ENCODE measurements at places on chromosomes 13 and 19. TPM values are rescaled to one million over a fixed set of nuclear protein-coding genes. Genes with fewer than 3 reads are reported as not detected.

Gene CHST8
- total RNA-seq, result 0.46 TPM

Gene CYP2B6
- not detected for total RNA-seq

Gene RNF113B
- total RNA-seq, result not detected

Gene RNF225
- total RNA-seq, result not detected

Gene PRSS57
- not detected for total RNA-seq

Gene PTGER1
- not detected for total RNA-seq

Gene ZNF726
- not detected for total RNA-seq

Gene ZNF440
- total RNA-seq, result 5.5 TPM

Gene PLIN4
- total RNA-seq, result 193 TPM

Gene ZNF415
- total RNA-seq, result 3.8 TPM

Gene ZNF441
- 2.3 TPM for total RNA-seq

Gene SMIM44
- total RNA-seq, result not detected

Gene SLC25A41
- 0.42 TPM for total RNA-seq

Gene AMER2
- total RNA-seq, result 0.87 TPM

Gene ATP8B3
- 0.09 TPM for total RNA-seq

Gene ANGPTL4
- total RNA-seq, result 44.2 TPM

Gene SYNGR4
- total RNA-seq, result not detected

Gene ZNF433
- 5.7 TPM for total RNA-seq

Gene GRK1
- total RNA-seq, result 0.10 TPM

Gene FCAR
- total RNA-seq, result not detected

Gene NCAN
- total RNA-seq, result not detected

Gene KLF16
- 0.58 TPM for total RNA-seq

Gene FFAR3
- not detected for total RNA-seq

Gene NUMBL
- total RNA-seq, result 5.5 TPM

Data from gastrocnemius medialis (tissue), 4 donors.